ENCODE measurements at places on chromosomes 6 and 20.

DNA sequence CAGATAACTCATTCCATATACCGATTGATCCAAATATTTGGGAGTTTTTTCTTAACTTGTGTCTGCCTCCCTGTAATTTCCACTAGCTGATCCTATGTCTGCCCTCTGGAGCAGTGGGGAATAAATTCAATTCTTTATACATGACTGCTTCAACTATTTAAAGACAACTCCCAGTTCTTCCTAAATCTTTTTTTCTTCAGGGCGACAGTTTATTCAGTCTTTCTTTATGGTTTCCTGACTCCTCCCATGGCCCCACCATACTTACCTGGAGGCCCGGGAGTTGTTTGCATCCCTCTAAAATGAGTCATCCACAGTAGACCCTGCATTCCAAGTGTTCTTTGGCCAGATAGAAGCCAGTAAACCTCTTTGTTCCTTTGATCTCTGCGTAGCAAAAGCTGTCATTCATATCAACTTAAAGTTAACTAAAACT, 73.6 kb downstream of the LCA5 start:
- no peak for DNase-seq

DNA sequence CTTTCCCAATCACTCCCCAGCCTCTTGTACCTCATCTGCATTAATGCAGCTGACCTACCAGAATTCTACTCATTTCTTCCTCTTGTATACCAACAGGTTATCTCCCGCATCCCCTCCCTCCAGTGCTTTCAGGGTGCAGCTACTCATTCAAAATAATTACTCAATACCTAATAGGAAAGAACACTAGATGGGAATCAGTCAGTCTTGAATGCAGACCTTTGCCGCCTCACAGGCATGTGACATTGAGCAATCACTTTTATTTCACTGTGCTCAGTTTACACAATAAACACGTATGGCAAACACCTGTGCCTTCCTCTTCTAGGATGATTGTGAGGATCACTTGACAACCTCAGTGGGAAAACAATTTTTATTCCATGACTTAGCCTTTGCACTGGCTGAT, 13.3 kb downstream of the ZSCAN31 start:
- DNase-seq, result no peak

DNA sequence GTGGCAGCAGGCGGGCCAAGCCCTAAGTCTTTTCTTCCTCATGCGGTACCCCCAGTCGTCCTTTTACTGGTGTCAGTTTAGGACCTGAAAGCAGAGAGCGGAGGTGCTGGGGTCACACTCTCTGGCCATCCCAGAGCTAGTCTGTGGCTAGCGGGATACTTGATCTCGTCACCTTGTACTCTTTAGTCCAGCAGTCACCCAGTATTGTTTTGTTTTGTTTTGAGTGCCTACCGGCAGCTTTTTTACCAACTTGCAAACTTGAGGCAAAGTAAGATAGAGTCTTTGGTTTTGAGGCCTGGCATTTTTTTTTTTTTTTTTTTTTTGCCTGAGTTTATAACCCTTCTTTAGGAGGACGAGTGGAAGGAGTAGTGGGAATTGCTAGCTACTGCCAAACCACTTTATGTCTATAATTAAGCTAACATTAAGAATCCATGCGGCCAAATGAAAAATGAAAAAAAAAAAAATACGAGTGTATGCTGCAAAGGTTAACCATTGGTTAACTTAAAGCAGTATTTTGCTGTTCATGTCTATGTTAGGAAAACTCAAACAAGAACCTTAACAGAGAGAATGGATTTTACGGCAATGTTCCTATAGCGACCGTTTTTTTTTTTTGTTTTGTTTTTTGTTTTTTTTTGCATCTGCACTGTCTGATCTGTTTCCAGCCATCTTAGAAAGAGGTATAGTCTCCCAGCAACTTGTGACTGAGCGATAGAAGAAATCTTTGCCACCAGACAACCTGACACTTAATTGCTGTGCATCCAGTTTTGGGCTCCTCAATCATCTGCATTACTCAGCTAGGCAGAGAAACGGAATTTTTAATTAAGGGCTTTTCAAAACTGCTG, 56.9 kb downstream of the FAM217A start:
- no peak for DNase-seq

GRCh38 chr6:9233686-9234085, 798.3 kb upstream of the SLC35B3 start:
- no peak for DNase-seq

DNA sequence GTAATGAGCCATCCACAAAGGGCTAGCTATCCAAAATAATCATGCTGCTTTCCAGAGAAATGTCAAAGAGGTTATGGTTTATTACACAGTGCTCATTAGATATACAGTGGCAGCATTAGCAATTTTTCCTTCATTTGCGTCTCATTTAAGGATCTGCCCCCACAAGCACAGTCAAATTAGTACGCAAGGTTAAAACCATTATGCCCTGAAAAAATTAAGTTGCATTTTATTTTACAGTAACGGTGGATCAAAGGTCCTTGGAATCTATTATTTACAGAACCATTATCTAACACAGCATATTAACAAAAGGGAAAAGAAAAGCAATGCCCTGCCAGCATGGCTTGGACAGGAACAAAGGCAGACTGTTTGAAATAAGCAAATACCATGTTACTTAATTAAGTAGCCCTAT, 144.8 kb downstream of the PDSS2 start:
- DNase-seq, result no peak

DNA sequence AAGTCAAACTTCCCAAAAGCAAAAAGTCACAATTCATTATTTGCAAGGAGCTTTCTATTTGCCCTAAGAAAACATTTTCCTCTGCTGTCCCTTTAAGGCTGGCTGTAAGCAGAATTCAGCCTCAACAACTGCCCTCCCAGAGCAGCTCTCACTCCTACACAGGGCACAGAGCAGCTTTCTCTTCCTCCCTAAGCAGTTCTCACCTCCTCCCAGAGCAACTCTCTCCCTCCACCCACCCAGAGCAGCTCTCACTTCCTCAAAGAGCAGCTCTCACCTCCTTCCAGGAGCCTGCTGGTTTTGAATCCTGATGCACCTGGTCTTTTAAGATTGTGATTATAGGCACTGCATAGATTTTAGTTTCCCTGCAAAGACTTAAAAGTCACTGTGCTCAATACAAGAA, 120.6 kb upstream of the TMEM181 start:
- DNase-seq, result no peak

GRCh38 chr6:14417377-14417776, 299.8 kb downstream of the CD83 start:
- no peak for DNase-seq

DNA sequence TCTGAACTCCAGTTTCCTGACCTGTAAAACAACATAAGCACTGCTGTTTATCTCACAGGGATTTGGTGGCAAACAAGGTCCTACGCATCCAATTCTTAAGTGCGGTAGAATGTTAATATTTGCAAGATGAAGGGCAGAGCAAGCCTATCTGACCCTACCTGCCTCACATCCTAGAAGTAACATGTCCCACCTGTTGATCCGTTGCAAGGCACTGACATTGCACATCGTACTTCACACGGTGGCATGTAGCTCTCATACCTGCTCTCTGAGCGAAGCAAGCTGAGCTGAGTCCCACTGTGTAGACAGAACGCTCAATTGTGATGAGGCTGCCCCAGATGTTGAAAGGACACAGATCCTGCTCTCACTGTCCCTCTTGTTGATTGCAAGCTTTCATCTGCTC, 154.7 kb upstream of the PDE10A start:
- DNase-seq, result no peak

GRCh38 chr6:131191590-131191989, 56.3 kb downstream of the AKAP7 start:
- no peak for DNase-seq

DNA sequence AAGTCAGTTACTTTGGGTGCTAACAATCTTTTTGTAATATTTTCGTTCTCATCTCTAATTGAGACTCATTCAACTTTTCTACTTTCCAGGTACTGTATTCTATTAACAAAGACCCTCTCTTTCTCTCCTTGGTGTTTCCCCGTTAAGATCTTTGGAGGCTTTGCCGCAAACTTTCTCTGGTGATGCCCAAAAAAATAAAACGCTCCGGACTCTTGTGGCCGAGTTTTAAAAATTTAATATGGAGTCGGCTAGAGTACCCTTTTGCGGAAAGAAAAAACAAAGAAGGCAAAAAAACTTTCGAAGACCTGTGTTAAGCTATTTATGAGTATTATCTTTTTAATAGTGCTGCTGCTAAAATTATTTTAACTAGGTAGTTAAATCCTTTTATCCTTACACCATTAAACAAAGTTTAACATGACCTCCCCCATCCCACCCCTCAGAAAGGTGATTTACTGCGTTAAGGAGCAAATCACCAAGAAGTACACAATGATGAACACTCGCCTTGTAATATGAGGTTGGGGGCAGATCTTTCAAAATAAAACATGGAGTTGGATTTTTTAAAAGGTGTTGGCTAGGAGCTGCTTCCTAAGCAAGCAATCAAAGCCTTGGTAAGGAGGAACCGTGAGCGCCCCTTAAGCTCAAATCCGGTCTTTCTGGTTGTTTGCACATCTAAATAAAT, 10.0 kb downstream of the SIM1 start:
- peak; percentile 9 for DNase-seq

DNA sequence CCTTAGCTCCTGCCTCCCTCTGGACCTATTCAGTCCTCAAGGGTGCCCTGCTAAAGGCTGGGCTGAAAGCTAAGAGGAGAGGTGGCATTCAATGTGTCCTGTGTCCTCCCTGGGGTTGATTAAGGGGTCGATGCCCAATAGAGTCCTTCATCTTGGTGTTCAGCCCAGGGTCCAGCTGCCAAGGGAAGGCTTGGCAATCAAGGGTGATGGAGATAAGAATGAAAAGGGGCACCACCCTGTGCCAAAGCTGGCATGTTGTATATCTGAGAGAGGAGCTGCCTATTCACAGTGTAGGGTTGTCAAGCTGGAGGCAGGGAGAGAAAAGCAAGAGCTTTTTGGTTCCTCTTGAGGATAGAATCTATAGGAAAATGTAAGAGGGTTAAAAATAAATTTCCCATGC, 12.3 kb downstream of the C20orf173 start:
- no peak for DNase-seq

- no peak for DNase-seq
Measured at GRCh38 chr6:39211183-39211582, 18.1 kb downstream of the KCNK5 start.

GRCh38 chr20:63177134-63177784, 38.7 kb downstream of the YTHDF1 start:
- peak; percentile 81 for DNase-seq

DNA sequence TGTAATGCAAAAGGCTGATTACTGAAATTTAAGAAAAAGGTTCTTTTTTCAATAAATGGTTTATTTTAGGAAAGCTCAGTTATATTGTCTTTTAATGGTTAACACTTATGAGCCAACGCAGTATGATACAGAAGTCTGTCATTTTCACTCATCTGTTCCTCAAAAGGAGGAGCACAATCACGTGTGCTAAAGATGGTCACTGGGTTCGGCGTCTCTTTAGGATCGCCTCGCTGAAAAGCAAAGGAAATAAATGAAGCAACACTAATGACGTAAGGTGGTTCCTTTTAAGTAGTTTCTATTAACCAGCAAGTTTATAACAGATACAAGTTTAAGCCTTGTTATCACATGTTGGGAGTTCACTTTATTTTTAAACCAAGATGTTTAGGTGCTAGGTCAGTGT, 125.7 kb downstream of the MAP3K4 start:
- no peak for DNase-seq

DNA sequence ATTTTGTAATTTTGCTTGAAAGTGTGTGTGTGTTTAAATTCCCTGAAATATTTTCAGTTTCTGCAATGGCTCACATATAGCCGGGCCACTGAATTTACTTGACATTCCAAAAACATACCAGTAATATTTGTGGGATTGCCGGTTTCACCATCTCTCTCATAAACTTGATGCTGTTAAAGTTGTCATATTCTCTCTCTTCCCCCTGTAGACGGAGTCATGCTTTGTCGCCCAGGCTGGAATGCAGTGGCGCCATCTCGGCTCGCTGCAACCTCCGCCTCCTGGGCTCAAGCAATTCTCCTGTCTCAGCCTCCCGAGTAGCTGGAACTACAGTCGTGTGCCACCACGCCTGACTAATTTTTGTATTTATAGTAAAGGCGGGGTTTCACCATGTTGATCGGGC, 122.1 kb downstream of the TIAM2 start:
- DNase-seq, result no peak

DNA sequence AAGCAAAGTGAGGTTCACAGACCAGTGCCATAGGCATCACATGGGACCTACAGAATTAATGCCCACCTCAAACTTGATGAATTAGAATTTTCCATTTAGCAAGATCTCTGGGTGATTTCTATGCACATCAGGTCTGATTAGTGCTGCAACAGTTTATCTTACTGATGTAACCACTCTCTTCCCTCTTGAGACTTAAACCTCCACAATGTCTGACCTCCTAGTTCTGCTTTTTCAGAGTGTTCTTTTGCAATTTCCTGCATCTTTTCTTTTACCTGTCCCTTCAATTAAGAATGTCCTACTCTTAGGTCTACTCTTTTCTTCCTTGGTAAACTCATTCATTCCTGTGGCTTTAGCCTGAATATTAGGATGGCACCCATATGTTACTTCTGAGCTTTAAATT, 615.3 kb downstream of the TFAP2A start:
- DNase-seq, result no peak

GRCh38 chr20:37376791-37377190, 30.9 kb downstream of the SRC start:
- no peak for DNase-seq

DNA sequence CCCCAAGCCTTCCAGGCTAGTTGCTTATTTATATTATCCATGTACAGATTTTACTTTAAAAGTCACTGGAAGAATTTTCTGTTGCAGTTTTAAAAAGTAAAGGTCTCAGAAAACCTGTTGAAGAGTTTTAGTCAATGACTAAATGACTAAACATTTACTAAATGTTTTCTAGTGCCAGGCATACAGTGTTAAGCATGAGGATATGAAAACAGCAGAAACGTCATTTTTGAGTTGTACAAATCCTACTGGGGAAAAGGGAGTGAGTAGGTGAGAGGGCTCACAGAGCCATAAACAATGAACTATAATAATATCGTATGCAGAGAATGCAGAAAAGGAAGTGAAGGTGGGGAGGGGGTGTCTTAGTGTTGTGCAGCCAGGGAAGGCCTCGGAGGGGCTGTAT, 66.3 kb downstream of the MAN1A1 start:
- no peak for DNase-seq

DNA sequence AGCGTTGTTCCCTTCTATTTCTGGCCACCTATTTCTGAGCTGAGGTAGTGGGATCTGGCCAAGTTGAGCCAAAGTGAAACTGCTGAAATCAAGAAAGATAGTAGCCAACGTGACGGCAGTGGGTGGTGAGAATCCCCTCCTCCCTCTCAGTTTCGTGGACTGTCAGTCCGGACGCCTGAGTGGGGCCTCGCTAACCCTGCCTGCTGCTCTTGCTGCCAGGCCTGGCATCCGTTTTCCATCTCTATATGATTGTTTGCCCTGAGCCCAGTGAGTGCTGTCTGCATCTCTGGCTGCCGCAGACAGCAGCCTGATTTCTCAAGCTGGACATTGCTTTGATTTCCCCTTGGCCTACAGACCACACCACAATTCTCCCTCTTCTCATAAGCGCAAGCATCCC, 23.5 kb upstream of the PAX1 start:
- no peak for DNase-seq

DNA sequence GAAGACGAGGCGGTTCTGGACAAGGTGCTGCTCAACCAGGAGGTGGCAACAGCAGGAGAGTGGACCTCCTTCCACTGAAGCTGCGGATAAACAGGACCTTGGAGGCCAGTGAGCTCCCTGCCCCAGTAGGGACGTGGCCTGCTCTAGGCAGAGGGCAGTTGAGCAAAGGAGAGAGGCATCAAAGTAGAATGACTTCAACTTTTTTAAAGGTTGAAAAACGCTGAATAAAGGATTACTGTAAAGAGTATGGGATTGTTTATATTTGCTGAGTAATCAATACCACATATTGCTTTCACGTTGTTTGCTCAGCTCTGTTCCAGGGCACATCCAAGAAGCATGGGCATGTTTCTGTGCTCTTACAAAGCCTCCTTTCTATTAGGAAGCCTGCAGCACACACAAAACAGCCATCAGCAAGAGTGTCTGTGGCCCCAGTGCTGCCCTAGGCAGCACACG, 48.1 kb downstream of the ERMARD start:
- DNase-seq, result no peak

All from SK-N-DZ (cell line).